ENCODE measurements at places on chromosomes 1 and 21. TPM values are rescaled to one million over a fixed set of nuclear protein-coding genes. Genes with fewer than 3 reads are reported as not detected.

GRCh38 chr21:31185663-31186062, 147.4 kb upstream of the KRTAP19-8 start:
- DNase-seq, result no peak

- no peak for DNase-seq
These were observed 63.4 kb downstream of the OPTC start for GRCh38 chr1:203557390-203557789.

DNA sequence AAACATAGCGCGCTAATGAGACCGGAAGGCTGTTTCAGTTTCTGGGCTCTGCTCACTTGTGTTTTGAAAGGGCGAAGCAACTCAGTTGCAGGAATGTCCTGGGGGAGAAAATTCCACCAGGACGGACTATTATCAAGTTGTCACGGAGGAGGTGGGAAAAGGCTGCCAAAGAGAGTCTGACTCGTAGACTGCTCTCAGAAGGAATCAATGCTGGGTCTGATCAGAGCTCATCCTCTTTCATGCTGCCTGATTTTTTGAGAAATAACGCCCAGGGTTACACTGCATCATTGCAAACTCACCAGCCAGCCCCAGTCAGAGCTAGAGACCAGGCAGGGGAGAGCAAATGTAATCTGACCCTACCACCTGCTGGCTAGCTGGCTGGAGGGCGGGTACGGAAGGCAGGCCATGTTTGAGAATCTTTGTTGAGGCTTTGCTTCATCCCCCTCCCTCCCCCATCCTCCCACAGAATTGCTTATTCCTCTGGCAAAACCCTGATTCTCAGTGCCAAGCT, 36.4 kb upstream of the BCL9 start:
- DNase-seq, result no peak

GRCh38 chr1:43598622-43599021, 51.3 kb upstream of the KDM4A start:
- DNase-seq, result no peak

FAM177B gene
- total RNA-seq, result 0.32 TPM

GUCA2B gene
- 0.37 TPM for total RNA-seq

DCST1 gene
- total RNA-seq, result not detected
